ENCODE measurements at places on chromosomes 6 and 20. TPM values are rescaled to one million over a fixed set of nuclear protein-coding genes. Genes with fewer than 3 reads are reported as not detected.

DNA sequence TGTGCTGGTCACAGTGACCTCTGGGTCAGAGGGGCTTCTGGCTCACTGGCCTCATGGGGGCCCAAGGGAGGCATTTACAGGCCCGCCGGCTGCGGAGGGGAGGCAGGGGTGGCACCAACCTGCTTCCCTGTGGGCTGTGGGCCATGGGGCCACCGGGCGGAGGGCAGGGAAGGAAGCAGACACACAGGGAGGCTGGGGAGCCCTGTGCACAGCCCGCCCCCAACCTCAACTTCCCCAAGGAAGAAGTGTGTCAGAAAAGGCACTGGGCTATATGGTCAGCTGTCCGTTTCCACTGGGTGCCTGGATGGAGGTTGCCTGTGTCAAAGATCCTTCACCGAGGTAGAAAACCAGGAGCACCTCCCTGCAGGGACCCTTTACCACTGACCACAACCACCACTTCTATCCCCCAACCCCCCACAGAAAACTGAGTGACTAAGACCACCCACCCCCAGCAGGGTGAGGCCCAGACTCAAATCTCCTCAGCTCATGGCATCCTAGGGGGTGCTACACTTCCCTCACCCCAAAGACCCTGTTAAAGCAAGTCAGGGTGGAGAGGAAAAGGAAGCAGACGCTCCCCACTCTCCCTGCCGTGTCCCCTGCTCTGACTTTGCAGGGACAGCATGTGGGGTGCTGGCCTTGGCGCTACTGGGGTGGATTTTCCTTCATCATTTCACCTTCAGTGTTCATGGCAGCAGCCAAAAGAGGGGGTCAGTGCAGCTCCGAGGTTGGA, 5.6 kb downstream of the CST3 start:
- peaks cover 4% of the 10 kb centered on the region for H3K4me1 ChIP-seq
- H3K27me3 ChIP-seq: peaks cover 19% of the 10 kb centered on the region
- H3K36me3 ChIP-seq: no peaks in the 10 kb centered on the region
- no peak for DNase-seq

GRCh38 chr20:39227416-39227815, 265.3 kb downstream of the DHX35 start:
- DNase-seq: no peak
- no peaks in the 10 kb centered on the region for H3K4me1 ChIP-seq
- H3K36me3 ChIP-seq: no peaks in the 10 kb centered on the region
- no peaks in the 10 kb centered on the region for H3K27me3 ChIP-seq
- no peak overlapping the region for H3K4me3 ChIP-seq

Gene GRM4
- total RNA-seq: not detected

Gene C6orf89
- total RNA-seq: 28.4 TPM

GRCh38 chr6:158536891-158537798, 22.7 kb upstream of the TMEM181 start:
- H3K27me3 ChIP-seq: peaks cover 47% of the 10 kb centered on the region
- H3K36me3 ChIP-seq: no peaks in the 10 kb centered on the region
- H3K27ac ChIP-seq: no peak overlapping the region
- peaks cover 2% of the 10 kb centered on the region for H3K4me1 ChIP-seq

- H3K4me3 ChIP-seq: peak overlapping the region; percentile 99
- peaks cover 50% of the 10 kb centered on the region for H3K36me3 ChIP-seq
- peaks cover 47% of the 10 kb centered on the region for H3K4me1 ChIP-seq
- no peaks in the 10 kb centered on the region for H3K27me3 ChIP-seq
Measured at GRCh38 chr20:3796477-3797225, 541 bp downstream of the CDC25B start.

- H3K4me1 ChIP-seq: peaks cover 74% of the 10 kb centered on the region
- H3K27me3 ChIP-seq: no peaks in the 10 kb centered on the region
- DNase-seq: no peak
- H3K27ac ChIP-seq: peak overlapping the region; percentile 60
- H3K4me3 ChIP-seq: no peak overlapping the region
- peaks cover 64% of the 10 kb centered on the region for H3K36me3 ChIP-seq
Measured at GRCh38 chr6:11370191-11371018, 137.9 kb upstream of the NEDD9 start.

- no peak for DNase-seq
- no peaks in the 10 kb centered on the region for H3K36me3 ChIP-seq
- H3K4me1 ChIP-seq: no peaks in the 10 kb centered on the region
- H3K4me3 ChIP-seq: no peak overlapping the region
- no peaks in the 10 kb centered on the region for H3K27me3 ChIP-seq
Measured at GRCh38 chr6:51619042-51619799, 468.2 kb downstream of the PKHD1 start.

Gene CTCFL
- not detected for total RNA-seq

Gene GLP1R
- total RNA-seq: 0.05 TPM

DNA sequence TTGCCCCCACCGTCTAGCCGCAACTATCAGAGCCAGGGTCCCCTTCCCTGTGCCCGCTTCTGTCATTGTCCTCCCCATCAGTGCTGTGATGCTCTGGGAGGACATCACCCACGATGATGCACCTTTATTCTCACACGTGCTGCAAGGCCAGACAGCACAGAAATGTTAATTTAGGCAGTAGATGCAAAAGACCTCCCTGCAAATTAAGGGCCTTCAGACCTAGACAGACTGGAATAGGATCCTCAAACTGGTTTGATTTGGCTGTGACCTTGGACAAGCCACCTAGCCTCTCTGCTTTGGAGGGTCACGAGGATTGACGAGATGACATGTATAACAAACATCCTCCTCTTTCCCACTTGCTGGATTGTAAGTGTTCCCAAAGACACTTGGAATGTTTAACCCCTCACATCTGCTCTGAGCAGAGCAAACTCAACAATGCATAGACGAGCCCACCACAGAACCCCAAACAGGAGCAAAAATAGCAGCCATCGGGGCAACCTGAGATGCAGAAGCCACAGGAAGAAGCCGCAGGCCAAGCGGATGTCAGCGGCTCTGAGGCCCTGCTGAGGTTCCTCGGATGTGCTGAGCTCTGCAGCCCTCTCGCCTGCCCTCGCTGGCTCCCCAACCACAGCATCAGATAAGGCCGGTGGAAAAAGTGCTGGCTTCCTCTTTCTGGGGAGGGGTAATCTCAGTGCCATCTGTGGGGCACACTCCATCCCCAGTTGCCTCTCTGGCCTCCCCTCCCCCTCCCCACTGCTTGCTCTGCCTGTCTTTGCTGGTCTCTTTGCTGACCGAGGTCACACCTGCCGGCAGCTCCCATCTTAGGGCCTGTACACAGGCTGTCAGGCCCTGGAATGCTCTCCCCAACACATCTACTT, 35.3 kb downstream of the TOX2 start:
- peaks cover 74% of the 10 kb centered on the region for H3K4me1 ChIP-seq
- peak overlapping the region; percentile 57 for H3K4me3 ChIP-seq
- peaks cover 51% of the 10 kb centered on the region for H3K27me3 ChIP-seq
- peak; percentile 87 for DNase-seq
- H3K36me3 ChIP-seq: no peaks in the 10 kb centered on the region

DNA sequence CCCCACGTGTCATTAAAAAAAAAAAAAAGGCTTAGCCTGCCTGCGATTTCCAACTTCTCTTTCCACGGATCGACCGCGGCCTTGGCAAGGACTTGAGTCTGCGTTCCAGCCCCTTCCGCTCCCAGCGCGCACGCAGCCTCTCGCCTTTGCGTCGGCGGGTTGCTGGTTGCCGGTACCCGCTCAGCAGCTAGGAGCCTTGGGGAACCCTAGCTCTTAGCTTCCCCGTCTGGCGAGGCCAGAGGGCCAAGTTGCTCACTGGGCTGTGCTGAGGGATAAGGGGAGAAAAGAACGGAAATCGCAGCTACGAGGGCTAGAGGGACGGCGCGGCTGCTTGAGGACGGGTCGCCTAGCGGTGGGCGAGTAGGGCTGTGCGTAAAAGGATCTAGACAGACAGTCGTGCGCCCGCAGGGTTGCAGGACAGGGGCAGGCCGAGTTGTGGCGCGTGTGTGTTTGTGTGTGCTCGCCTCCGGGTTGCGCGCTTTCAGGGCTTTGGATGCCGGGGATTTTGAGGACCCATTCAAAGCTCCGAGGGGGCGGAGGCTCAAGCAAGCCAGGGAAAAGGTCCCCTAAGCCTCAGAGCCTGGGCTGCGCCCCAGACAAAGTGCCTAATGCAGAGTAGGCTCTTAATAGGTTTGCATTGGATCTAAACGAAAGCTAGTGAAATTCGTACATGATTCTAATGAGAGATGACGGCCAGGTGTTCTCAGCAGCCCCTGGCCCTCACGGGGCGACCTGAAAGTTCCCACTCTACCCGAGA, 40.5 kb upstream of the OSTM1 start:
- H3K4me3 ChIP-seq: peak overlapping the region; percentile 63
- DNase-seq: no peak
- H3K27ac ChIP-seq: no peak overlapping the region

- H3K4me1 ChIP-seq: peaks cover 2% of the 10 kb centered on the region
- no peaks in the 10 kb centered on the region for H3K36me3 ChIP-seq
- no peak for DNase-seq
- no peak overlapping the region for H3K27ac ChIP-seq
- H3K27me3 ChIP-seq: peaks cover 21% of the 10 kb centered on the region
Measured at GRCh38 chr6:3623451-3624249, 127.9 kb downstream of the PXDC1 start.

- H3K36me3 ChIP-seq: no peaks in the 10 kb centered on the region
- no peaks in the 10 kb centered on the region for H3K4me1 ChIP-seq
- H3K27me3 ChIP-seq: peaks cover 1% of the 10 kb centered on the region
- H3K4me3 ChIP-seq: no peak overlapping the region
- no peak overlapping the region for H3K27ac ChIP-seq
Measured at GRCh38 chr6:150730801-150731457, 131.2 kb downstream of the PLEKHG1 start.

GRCh38 chr6:18154507-18155149, at the start of gene TPMT:
TPMT (minus strand) TSS chr6:18155077; CDS start chr6:18149127, 5,950 bp downstream.
- H3K4me3 ChIP-seq: peak within 1 kb of the TSS; percentile 96
- peaks cover 1% of the 10 kb centered on the region for H3K36me3 ChIP-seq
- peaks cover 25% of the 10 kb centered on the region for H3K4me1 ChIP-seq
- H3K27me3 ChIP-seq: no peaks in the 10 kb centered on the region
- peak within 1 kb of the TSS; percentile 90 for H3K27ac ChIP-seq
- DNase-seq: no peak

Gene PTGIS
- 31.0 TPM for total RNA-seq

- H3K27ac ChIP-seq: no peak overlapping the region
- peaks cover 15% of the 10 kb centered on the region for H3K27me3 ChIP-seq
- no peaks in the 10 kb centered on the region for H3K36me3 ChIP-seq
Measured at GRCh38 chr20:2038161-2038560, 44.3 kb upstream of the PDYN start.

DNA sequence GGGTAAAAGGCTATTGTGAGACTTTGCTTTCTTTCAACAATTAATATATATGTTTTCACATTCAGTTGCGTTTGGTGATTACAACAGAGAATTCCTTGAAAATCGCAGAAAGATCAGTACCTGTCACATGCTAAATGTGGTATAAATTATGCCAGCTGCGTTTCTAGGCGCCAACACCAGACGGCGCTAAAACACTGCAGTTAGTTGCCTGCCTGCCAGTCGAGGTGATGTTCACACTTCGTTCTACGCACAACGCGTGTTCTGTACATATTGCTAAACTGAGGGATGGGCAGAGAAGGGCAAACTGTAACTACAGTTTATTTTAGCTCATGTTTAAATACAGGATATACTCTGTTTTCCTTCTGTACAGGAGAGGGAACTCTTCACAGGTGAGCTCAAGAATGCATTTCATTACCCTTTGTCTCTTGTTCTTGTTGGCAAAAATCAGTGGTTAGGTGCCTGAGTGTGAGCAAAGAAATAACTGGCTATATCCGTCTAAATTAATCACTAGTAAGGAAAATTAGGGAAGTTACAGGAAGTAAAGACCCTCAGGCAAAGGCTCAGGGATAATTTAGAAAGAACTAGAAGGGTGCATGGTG, 100.1 kb upstream of the RGS17 start:
- no peak overlapping the region for H3K4me3 ChIP-seq
- no peaks in the 10 kb centered on the region for H3K36me3 ChIP-seq
- H3K27ac ChIP-seq: no peak overlapping the region
- H3K4me1 ChIP-seq: no peaks in the 10 kb centered on the region
- peak; percentile 18 for DNase-seq

DNA sequence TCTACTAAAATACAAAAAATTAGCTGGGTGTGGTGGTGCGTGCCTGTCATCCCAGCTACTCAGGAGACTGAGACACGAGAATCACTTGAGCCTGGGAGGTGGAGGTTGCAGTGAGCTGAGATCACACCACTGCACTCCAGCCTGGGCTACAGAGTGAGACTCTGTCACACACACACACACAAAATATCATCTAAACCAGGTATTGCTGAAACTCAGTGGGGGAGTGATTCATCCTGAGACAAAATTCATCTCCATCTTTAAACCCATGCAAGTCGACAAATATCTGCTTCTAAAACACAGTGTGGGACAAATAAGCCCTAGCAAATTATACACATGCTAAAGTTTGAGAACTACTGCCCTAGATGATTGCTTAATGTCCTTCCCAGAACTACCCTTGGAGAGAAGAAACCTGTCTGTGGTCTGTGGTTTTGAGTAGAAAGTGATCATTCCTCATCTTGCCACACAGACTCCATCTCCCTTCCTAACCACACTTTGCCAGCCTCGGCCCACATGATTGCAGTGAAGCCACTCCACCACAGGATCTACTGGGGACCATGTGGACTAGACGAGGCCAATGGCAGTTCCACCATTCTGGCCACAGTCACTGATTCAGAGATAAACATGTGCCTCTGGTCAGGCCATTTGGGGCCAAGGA, 130.3 kb downstream of the OPRM1 start:
- no peak for DNase-seq
- peaks cover 9% of the 10 kb centered on the region for H3K4me1 ChIP-seq
- peaks cover 5% of the 10 kb centered on the region for H3K27me3 ChIP-seq
- H3K36me3 ChIP-seq: peaks cover 4% of the 10 kb centered on the region
- H3K4me3 ChIP-seq: no peak overlapping the region

GRCh38 chr6:4302524-4302923, 167.1 kb upstream of the ECI2 start:
- H3K36me3 ChIP-seq: no peaks in the 10 kb centered on the region
- H3K27ac ChIP-seq: no peak overlapping the region
- no peak overlapping the region for H3K4me3 ChIP-seq
- DNase-seq: no peak
- no peaks in the 10 kb centered on the region for H3K4me1 ChIP-seq

GRCh38 chr20:48682529-48683363, 145.1 kb downstream of the PREX1 start:
- no peak overlapping the region for H3K27ac ChIP-seq
- H3K27me3 ChIP-seq: no peaks in the 10 kb centered on the region
- peaks cover 7% of the 10 kb centered on the region for H3K4me1 ChIP-seq
- peaks cover 10% of the 10 kb centered on the region for H3K36me3 ChIP-seq
- no peak overlapping the region for H3K4me3 ChIP-seq
- no peak for DNase-seq

GRCh38 chr20:19110881-19111460, 101.5 kb upstream of the SLC24A3 start:
- H3K27ac ChIP-seq: no peak overlapping the region
- no peak for DNase-seq
- no peaks in the 10 kb centered on the region for H3K4me1 ChIP-seq
- no peaks in the 10 kb centered on the region for H3K36me3 ChIP-seq

All from activated T-helper 2 cell treated with anti-CD3 and anti-CD28 coated beads, Interferon-gamma antibody, Interleukin-2, Interleukin-4, amounts not matched to agents 10 μg/mL and 5 μg/mL and 100 μg/mL, durations not matched to agents 14 hours and 24 hours and 36 hours (primary cell).